Mesenteric fat pad (tissue), 1 donor: ENCODE measurements at places on chromosomes 16 and 17.

GRCh38 chr17:58224315-58224714 is 5.3 kb upstream of the MKS1 start:
- no peak for DNase-seq

DNA sequence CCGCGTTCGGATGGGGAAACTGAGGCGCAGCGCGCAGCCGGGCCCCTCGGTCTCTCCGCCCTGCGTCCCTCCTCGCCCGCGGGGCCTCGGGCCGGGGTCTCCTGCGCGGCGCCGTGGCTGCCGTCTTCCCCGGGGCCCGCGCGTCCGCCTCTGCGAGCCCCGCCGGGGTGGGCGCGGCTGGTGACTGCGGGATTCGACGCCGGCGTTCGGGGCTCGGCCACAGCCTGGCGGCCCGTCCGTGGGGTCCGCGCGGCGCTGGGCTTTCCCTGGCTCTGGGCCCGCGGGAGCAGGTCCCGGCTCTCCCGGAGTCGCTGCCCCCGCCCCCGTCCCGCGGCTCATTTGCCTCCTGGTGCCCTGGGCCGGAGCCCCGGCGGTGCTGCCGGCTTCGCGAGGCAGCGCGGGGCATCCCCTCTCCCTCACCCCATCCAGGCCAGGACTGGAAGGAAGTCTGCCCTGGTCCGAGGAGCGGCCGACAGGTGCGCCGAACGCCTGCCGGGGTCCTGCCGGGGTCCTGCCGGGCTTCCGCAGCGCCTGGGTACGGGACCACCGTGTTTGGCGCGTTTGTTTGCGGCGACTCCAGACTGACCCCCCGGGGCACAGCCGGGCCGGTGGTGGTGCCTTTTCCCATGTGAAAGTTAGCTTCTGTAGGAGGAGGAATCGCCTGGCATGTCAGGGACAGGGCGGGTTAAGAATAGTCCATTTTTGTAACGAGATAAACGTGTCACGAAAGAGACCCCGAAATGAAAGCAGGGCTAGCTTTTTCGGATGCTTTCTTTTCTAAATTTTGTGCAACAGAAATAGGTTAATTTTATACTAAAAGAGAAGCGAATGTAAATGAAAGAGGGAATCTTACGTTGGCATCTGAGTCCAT is 671 bp downstream of the CHMP6 start:
- no peak for DNase-seq

- peak; percentile 91 for DNase-seq
Measured at GRCh38 chr16:87384162-87384874, 742 bp upstream of the FBXO31 start.

DNA sequence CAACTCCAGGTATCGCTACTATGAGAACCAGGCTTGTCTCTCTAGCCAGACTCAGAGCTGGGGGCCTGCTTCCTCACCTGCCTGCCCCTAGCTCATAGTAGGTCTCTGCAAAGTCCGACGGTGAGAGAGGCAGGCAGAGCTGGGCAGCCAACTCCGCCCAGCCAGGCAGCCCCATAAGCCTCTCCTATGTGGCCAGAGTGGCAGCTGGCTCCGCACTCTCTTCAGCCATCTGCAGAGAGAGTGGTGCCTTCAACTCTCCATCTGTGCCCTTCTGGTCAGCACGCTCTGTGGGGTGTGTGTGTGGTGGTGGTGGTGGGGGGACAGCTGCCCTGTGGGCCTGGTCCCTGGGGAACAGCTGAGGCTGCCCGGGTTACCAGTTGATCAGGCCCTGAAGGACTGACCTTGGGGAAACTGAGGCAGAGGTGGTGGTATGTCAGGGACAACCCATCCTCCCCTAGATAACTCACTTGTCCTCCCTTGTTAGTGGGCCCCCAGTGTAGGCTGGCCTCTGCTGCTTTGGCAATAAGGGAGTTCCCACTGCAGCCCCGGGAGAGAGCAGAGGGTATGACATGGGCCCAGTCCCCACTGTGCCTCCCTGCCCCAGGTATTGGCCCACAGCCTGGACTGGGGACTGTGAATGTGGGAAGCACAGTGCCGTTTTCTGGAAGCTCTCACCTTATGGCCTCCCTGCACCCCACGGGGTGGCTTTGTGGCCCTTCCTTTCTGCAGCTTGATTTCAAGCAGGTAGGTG is 1.8 kb upstream of the ADGRG1 start:
- DNase-seq: no peak

DNA sequence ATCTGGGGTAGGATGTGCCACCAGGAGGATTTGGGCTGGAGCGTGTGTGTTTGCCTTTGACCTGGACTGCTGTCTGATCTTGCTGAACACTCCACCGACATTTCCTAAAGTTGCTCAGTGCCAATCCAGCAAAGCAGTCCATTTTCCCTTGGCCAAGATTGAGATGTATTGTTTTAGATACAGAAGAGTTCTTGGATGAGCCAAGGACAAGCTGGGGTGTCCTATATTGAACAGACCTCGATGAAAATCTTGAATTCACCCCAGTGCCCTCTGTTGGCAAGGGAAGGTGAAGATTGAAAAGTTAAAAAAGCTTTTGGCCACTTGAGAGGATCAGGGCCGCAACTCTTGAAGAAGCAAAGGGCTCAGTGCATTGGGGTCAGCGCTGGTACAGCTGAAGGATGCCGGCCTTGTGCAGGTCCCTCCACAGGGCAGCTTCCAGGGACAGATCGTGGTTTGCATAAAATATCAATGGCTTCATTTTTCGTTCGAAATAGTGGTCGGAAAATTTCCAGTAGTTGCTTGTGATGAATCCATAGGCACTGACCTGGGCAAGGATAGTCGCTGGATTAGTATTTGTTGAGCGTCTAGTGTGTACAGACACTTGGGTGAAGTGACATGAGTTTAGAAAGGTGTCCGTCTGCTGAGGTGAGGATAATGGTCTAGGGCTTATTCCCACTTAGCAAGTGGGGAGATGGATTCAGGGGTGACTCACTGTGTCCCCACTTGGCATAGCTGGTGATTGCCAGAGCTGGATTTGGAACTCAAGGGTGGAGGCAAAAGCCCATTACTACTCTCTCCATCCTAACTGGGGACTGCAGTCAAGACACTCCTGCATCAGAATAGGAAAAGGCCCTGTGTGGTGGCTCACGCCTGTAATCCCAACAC is 19.7 kb downstream of the ST6GALNAC2 start:
- no peak for DNase-seq

GRCh38 chr17:63364387-63364786 is 81.7 kb downstream of the CYB561 start:
- DNase-seq: no peak

DNA sequence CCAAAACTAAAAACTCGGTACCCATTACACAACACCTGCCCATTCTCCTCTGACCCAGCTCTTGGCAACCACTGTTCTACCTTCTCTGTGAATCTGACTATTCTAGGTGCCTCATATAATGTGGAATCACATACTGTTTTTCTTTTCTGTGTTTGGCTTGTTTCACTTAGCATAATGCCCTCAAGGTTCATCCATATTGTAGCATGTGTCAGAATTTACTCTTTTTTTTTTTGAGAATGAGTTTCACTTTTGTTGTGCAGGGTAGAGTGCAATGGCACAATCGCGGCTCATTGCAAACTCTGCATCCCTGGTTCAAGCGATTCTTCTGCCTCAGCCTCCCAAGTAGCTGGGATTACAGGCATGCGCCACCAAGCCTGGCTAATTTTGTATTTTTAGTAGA is 59.5 kb upstream of the RBL2 start:
- DNase-seq: no peak

- DNase-seq: no peak
Measured at GRCh38 chr16:79263425-79263824, 337.1 kb downstream of the MAF start.

- no peak for DNase-seq
Measured at GRCh38 chr16:35873472-35873871, 2414.1 kb downstream of the TP53TG3F start.

DNA sequence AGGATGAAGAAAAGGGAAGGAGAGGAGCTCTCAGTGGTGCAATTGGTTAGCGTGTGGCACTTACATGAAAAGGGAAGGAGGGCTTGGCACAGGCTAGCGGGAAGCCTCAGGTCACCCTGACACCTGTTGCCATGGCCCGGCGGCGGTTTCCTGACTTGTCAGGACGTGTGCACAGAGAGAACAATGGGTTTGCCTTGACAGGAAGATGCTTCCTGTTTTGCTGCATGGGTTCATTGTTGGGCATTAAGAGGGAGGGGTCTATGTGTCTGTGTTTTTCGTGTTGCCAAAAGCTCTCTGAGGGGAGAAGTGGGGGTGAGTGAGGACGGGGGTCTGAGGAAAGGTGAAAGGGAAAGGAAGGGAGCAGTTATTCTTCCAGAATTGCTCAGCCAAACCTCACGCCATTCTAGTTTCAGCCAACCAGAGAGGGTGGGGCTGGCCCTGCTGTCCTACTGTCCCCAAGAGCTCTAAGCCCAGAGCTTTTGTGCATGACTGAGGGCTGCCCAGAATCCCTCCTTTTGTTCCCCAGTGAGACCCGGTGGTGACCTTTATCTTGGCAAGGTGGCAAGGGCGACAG is 17.1 kb upstream of the CCR7 start:
- peak; percentile 89 for DNase-seq

- DNase-seq: no peak
Measured at GRCh38 chr17:35713069-35713728, 18.2 kb upstream of the RASL10B start.
